ENCODE measurements at places on chromosomes 16 and 17.

DNA sequence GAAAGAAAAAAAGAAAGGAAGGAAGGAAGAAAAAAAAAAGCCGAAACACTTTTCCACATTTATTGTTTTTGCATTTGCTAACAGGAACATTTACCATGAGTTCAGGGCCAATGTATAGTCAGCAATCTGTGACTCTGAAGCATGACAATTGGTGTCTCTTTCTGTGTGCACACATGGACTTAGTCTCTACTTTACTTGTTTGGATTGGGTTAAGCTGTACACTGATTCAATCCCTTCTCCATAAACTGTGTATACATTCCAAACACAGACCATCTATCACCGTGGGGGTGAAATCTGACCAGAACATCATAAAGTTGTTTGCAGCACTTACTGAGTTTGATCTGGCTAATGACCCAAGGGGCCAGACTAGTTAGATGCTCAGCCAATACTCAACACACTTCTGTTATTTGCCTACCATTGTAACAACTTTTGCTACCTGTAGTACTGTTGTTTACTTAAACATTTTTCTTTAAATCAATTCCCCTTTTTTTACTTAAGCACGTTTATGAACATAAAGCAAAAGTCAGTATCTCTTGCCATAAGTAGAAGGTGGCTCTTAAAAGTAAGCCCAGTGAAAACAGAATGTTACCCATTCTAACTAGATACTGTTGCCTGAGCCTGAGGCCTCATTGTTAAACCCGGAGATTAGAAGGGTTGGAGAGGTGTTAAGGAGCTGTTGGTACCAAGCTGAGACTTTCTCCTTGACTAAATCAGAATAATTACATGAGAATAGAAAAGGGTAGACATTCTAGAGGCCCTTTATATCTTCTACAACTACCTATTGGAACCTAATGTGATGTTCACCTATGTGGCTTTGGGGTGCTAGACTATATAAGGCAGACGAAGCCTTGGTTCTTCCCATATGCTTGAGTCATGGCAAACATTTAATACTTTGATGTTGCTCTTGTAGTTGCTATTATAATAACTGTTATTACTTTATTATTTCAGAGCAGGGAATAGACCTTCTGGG is 41.8 kb downstream of the SCNN1B start:
- no peak for DNase-seq

- DNase-seq = no peak
Measured at GRCh38 chr17:60579090-60579489, 20.9 kb upstream of the PPM1D start.

DNA sequence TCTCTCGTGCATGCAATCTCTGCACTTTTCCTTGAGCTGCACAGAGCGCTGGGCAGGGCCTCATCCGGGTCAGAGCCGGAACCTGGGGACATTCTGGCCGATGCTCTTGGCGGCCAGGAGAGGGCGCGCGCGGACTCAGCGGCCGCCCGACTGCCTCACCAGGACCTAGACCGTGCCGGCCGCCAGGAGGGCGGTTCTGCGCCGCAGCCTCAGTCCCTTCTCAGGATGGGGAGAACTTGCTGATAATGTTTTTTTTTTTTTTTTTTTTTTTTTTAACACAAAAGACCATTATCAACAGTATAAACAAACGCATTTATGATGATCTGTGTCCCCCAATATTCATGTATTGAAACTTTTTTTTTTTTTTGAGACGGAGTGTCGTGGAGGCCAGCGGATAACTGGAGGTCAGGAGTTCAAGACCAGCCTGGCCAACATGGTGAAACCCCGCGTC is 8.1 kb upstream of the FLYWCH2 start:
- DNase-seq = no peak

GRCh38 chr17:19650826-19651225 is 2.3 kb downstream of the ALDH3A2 start:
- no peak for DNase-seq

GRCh38 chr16:37511-37910 is 15.9 kb downstream of the POLR3K start:
- no peak for DNase-seq

DNA sequence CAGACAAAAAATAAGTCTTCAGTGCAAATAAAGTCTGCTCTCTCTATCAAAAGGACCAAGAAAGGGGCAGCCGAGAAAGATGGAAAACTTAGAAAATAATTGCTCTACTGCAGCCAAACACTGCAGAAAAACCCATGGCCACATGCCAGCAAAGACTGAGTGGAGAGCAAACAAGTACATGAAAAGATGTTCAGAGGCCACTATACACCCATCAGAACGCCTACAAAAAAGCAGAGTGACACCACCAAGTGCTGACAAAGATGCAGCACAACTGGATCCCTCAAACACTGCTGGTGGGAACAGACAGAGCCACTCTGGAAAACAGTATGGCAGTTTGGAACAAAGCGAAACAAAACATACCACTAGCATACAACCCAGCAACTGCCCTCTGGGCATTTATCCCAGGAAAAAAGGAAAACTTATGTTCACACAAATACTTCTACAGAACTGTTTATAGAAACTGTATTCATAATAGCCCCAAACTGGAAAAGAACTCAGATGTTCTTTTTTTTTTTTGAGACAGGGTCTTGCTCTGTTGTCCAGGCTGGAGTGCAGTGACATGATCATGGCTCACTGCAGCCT is 36.7 kb downstream of the KIAA0753 start:
- no peak for DNase-seq

- no peak for DNase-seq
Measured at GRCh38 chr17:64599187-64599676, 62.9 kb downstream of the SMURF2 start.
